ENCODE measurements at places on chromosomes 16 and 17.

DNA sequence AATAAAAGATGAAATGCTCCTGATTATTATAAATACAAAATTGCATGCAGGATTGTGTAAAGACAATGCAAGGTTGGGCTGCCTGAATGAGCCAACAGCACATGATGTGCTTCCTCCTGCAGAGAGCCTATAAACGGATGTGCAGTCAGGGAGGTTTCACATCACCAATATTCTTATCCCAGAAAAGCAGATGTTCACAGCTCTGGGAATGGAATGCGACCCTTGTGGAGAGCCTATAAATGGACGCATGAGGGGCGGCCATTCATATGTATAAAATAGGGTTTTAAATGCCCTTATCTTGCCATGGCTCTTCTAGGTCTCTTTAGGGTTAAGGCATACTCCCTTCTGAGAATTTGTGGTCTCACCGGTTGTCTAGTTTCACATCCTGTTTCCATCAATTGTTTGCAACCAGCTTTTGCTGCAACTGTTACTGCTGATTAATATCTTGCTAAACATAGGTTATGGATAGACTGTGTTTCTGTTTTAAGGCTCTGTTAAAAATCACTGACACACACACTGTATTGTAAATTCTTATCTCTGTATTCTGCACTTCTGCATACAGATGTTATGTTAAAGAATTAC, 31.9 kb downstream of the SLFN11 start:
- no peak for DNase-seq

DNA sequence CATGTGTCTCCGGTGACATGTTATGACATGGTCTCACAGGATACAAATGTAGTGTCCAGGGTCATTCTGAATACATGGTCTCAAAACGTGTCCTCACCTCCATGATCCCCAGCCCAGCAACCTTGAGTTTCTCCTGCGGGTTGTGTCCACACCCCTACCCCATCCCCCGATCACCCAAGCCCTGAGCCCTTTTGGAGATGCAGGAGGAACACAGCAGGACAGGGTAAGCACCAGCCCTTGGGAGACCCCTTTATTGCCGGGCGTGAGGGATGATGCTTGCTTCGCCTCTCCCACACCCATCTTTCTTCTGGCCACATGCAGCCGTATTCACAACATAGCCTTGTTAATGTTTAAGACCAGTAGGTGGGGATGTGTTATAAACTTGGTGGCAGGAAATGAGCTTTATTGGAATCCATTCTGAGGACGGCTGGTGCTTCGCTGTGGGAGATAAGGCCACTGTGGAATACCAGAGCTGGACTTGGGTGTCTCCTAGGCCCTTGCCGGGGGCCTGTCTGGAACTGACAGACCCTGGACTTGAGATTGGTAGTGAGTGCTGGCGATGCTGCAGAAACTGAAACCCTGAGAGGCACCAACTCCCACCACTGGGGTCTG, 5.5 kb downstream of the TMEM132E start:
- DNase-seq, result no peak

- DNase-seq, result no peak
Measured at GRCh38 chr16:86092586-86093480, 193.9 kb downstream of the IRF8 start.

GRCh38 chr16:82655072-82655714, 28.4 kb downstream of the CDH13 start:
- no peak for DNase-seq

GRCh38 chr17:22278302-22279275, 586.3 kb downstream of the KCNJ18 start:
- no peak for DNase-seq

DNA sequence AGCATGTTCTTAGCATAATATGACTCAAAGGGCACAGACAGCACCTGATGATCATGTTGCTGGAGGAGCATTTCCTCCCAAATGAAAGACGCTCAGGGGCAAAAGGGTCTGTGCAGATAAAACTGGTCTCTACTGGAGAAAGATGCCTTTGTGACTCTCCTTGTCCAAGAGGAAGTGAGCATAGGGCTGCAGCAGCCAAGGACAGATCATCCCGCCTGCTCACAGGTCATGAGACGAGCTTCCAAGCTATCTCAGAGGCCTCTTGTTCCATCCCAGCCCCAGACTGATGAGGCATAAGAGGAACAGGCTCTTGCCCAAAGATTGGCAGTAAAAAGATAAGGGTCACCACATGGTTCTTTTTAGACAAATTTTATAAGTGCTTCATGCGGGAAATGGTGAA, 141.8 kb downstream of the KATNIP start:
- DNase-seq, result no peak

GRCh38 chr17:29870836-29871465, 59.1 kb downstream of the SSH2 start:
- no peak for DNase-seq

DNA sequence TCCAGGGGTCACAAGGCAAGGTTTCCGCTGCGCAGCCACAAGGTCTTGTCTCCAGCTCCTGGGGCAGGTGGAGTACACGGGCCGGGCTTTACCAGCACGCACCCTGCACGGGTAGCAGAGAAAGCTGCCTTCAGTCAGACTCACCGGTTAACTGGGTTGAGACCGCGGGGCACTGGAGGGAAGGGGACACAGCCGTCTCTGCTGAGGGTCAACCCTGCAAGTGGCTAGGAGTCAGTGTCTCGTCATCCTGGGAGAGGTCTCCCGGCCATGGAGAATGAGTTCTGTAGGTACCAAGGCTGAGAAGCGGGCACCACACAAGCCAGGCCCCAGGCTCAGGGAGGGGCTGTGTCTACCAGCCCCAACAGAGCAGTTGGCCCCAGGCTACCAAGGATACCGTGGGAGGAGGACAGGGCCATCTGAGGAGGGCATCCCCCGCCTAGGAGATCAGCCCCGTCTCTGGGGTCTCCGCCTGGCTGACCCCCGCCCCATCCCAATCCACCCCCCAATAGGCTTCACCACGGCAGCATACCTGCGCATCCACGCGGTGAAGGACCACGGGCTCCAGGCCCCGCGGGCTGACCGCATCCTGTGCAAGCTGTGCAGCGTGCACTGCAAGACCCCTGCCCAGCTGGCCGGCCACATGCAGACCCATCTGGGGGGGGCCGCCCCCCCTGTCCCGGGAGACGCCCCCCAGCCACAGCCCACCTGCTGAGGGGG, 2.8 kb upstream of the PRRT2 start:
- no peak for DNase-seq

GRCh38 chr16:69469807-69470561, 45.6 kb downstream of the CYB5B start:
- no peak for DNase-seq

- DNase-seq, result no peak
Measured at GRCh38 chr17:73316919-73317505, 5.2 kb upstream of the CDC42EP4 start.

- no peak for DNase-seq
Measured at GRCh38 chr16:60214311-60214710, 1480.2 kb upstream of the GOT2 start.

DNA sequence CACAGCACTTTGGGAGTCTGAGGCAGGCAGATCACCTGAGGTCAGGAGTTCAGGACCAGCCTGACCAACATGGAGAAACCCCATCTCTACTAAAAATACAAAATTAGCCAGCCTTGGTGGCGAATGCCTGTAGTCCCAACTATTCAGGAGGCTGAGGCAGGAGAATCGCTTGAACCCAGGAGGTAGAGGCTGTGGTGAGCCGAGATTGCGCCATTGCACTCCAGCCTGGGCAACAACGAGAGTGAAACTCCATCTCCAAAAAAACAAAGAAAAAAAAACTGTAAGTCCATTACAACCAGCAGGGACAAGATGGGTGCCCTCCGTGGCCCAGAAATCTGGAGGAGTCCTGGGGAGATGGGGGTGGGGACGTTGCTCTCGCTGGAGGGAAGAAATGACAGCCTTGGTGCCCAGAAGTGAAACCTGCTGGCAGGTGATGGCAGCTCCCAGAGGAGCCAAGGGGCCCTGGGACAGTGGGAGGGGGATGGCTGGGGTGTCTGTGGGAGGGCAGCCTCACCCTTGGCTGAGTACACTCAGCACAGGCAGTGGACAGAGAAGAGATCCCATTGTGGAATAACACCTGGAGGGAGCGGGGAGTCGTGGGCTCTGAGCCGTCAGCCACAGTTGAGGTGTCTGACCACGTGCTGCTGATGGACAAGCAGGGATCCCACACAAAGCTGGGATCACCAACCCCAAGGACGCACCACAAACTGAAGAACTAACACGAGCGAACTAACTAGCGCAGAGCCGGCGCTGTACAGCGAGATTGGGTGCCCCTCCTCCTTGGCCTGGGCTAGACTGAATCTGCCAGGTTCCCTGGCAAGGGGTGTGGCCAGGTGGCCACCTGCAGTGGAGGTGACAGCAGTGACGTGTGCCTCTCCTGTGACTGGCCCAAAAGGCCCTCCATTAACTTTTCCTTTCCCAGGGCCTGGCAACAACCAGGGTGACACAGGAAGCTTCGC, 46.9 kb upstream of the BAHCC1 start:
- no peak for DNase-seq

DNA sequence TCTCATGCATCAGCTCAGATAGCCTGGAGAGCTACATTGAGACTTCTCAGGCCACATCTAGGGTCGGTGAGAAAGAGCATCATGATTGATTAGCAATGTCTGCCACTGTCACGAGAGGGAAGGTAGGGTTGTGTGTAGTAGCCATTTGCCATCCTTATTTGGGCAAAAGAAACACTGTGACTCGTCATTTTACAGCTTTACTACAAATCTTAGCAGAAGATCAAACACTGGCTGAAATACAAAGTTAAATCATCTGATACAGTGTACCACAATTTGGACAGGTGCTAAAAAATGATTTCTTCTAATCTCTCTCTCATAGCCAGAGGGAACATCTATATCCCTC, 334.3 kb downstream of the CBLN1 start:
- DNase-seq, result no peak

DNA sequence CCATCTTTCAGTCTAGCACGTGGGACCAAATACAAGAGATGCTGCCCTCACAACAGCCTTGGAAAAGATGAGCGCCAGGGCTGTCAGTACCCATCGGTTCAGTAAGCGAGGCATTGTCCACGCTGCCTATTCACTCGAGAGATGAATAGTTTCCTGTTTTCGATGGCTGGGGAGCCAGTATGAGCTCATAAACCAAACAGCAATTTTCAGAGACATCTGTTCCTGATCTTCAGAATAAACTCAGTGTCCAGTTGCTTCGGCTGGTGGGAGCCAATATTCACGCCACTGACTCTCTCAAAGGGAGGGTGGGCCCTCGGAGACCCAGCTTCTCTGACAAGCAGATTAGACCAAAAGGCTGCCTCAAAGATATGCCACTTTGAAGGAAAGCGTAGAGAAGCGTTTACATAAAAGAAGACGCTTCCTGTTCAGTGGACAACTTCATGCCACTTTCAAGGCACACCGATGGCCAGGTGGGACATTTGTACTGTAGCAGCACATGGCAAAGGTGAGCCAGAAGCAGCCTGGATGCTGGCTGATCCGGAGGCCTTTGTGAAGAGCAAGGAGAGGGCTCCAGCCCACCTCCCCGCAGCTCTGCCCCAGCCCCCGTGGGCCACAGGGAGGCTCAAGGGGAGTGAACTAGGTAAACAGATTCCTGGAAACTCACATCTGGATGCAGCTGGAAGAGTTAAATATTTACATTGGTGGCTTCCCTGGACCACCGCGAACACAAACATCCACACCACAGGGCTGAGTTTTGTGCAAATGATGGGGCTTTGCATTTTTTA, 6.0 kb downstream of the TIMM22 start:
- peak; percentile 21 for DNase-seq

- DNase-seq, result no peak
Measured at GRCh38 chr17:28622186-28622585, 8.2 kb upstream of the RSKR start.

GRCh38 chr17:74810699-74811485, 34.7 kb upstream of the NAT9 start:
- no peak for DNase-seq

DNA sequence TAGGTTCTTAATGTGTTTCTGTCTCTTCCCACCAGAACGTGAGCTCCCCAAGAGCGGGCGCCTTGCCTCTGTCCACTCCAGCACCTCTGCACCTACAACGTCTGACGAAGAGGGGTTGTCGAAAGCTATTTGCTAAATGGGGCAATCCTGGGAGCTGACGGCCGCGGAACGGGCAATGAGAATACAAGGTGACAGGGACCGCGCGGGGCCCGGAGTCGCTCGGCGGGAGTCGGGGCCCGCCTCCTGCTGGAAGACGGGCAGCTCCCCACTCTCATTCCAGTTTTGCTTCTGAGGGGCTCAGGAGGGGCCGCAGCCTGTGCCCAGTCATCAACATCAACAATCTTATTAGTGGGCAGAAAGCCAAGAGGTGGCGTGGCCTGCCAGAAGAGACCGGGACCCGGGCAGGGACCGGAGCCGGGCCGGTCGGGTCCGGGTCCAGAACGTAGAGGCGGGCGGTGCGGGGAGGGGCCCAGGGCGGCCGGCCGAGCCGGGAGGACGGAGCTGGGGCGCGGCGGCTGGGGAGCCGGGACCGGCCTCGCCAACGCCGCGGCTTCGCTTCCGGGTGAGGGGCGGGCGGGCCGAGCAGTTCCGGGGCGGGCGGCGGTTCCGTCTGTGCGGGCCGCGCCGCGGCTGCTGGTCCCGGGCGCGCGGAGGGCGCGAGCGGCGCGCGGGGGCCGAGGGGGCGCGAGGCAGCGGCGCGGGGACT, at the start of gene MOSMO:
MOSMO (plus strand) TSS at position 603 of the 706 bp plus-strand sequence. CDS start 191 bp downstream, outside the sequence.
- peak; percentile 65 for DNase-seq

GRCh38 chr16:68079376-68079625, 5.9 kb upstream of the NFATC3 start:
- DNase-seq, result no peak

- no peak for DNase-seq
Measured at GRCh38 chr17:37488009-37488604, 1.6 kb upstream of the DUSP14 start.
